ENCODE measurements at places on chromosomes 4 and X.

DNA sequence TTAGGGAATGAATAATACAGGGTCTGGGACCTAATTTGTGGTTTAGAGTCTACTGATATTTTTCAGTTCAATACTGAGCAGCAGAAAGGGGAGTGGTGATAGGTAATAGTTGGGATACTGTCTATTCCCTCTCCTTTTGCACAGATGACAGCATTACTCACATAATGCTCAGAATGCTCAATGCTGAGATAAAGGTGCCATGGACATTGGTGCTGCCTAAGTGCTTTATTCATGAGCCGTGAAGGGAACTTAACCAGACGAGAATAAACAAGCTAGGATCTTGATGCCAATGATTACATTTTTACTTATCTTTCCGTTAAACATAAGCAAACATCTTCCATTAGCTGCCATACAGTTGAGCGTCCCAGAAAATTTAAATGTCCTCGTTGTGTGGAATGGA, 75.6 kb downstream of the STK32B start:
- DNase-seq = no peak

DNA sequence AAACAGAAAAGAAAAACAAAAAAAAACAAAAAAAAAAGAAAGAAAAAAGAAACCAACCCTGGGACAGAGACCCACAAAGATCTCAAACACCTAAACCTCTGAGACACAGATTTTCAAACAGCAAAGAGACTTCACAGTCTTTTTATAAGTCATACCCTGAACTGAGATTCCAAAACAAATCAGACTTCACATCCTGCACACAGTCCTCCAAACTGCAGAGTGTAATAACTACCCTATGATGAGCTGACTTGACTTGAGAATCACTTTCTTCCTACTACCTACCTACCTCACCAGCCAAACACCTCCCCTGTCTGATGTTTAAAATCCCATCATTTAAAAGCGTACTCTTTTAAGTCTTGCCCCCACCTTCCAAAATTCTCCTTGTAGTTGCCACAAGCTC, 25.2 kb upstream of the GLOD5 start:
- DNase-seq = no peak

DNA sequence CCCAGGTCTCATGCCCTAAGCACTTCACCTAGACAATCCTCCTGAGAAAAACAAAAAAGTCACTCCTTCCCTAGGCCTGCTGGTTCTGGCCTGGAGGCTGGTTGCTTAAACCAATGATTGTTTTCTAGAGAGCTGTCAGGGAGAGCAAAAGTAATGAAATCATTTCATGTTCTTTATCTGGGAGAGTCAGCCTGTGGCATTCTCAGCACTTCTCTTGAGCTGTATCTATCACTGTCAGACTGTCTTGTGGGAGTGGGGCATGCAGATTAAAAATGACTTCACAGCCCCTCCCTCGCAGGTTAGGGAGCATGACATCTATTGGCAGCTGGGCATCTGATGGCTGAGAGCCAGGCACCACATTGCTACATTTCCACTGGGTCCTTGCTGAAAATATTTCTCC, 20.4 kb upstream of the TMEM154 start:
- no peak for DNase-seq

DNA sequence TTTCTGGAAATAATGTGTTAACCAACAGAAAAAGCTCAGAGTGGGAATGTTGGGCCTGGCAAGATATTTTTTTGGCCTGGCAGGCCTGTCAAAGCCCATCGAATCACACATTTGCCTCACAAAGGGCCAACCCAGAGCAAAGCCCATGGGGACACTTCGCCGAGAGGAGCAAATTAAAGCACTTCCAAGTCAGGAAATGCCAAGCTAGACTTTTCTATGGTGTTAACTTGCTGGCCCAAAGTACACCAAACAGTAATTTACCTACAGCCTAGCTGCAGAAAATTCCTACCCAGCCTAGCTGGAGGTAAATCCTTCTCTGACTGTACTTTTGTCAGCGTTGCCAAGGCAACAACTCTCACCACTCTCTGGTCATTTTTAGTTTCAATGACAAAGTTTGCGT, 288.6 kb upstream of the LDB2 start:
- no peak for DNase-seq

- no peak for DNase-seq
Measured at GRCh38 chrX:73842541-73843234, 279.7 kb downstream of the CHIC1 start.

- no peak for DNase-seq
Measured at GRCh38 chr4:8532245-8532781, 47.9 kb upstream of the GPR78 start.

DNA sequence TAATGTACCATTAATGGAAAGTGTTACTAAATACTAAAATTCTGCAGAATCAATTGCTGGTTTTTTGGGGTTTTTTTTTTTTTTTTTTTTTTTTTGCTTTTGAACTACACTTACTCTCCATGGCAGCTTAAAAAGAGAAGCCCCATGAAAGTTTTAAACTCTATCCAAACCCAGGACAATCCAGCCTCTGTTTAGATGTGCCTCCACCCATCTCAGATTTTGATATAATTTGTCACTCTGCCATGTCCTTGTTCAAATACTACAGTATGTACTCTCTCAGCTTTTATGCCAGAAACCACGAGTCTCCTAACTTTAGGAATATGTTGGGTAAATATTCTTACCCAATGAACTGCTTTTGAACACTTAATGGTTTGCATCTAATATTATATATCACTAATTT, 84.2 kb downstream of the COL25A1 start:
- no peak for DNase-seq

DNA sequence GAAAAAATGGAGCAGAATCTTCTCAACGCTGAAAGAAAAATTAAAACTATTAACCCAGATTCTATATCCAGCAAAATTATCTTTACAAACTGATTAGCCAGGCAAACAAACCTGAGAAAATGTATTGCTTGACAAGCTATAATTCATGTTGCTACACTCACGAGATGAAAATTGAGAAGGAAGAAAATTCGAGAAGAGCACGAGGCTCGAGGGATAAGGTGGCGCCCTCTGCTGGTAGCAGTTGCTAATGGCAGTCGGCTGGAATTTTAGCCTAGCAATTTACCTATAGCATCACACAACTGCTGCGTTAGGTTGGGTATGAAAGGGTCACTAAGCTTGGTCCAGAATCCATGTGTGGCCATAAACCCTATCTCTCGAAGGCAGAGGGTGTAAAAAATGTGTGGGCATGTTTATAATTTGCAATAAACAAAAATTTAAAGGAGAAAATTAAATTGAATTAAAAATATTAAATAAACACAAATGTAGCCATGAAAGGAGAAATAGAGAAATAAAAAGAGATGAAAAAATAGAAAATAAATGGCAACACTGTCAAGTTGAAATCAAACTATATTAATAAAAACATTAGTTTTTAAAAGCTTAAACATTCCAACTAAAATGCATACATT, 126.6 kb downstream of the PPP4R3C start:
- DNase-seq = peak; percentile 10

Measured in effector CD4-positive, alpha-beta T cell (primary cell).